ENCODE measurements at places on chromosomes 11 and 22.

- DNase-seq = no peak
These were observed 32.7 kb downstream of the THOC5 start for GRCh38 chr22:29520851-29521250.

DNA sequence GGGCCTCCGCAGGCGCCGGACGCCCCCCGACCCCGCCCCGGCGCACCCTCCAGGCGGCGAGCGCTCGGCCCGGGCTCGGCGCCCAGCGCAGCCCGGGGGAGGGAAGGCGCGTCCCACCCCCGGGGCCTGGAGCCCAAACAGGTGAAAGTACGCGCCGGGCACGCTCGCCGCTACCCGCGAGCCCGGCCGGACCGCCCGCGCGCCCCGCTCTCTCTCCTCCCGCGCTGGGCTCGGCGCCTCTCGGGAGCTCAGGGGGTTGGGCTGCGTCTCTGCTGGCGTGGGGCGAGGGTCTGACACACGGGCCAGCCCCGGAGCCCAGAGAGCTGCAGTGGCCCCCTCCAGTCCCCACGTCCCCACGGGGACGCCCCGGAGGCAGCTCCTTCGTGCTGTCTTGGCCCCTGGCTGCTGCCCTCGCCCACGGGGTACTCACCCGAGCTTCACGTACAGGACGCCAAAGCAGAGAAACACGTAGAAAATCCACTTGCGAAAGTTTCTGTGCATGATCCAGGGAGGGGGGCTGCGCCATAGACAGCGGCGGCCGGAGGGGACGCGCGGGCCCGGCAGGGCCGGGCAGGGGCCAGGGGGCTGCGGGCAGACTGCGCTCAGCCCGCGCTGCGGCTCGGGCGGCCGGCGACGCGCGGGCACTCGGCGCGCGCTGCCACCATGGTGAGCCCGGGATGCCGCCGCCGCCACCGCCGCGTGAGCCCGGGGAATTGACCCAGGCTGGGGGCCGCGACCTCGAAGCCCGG is 534 bp downstream of the WNT7B start:
- DNase-seq = no peak

- no peak for DNase-seq
These were observed 399.6 kb downstream of the TMEM135 start for GRCh38 chr11:87437133-87437843.

DNA sequence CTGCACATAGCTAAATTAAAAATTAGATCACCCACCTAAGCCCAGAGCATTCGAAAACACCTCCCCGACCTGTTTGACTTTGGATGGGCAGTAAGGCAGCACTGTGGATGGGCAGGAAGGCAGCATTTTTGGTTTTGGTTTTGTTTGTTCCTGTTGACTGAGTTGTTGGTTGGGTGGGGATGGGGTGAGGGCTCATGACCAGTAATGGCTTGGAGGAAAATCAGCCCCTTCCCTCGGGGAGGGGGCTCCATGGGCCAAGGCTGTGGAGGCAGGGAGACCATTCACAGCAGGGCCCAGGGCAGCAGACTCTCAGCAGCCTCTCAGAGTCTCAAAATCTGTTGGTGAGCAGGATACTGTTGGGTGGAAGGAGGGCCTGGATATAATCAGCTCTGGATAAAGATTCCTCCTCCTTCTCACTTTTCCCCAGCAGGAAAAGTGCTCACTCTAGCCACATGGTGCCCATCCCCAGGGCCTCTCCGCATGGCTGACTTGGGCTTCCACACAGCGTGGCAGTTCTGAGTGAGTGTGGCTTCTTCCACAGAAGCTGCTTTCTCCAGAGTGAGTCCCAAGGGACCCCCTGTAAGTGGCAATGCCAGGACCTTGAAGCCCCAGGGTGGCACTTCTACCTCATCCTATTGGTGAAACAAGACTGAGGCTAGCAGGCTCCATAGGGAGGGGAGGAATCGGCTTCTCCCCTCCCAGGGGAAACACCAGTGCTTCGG is 1491.2 kb downstream of the BRD1 start:
- DNase-seq = no peak

- DNase-seq = no peak
These were observed 6.6 kb upstream of the FUT4 start for GRCh38 chr11:94537031-94537600.

DNA sequence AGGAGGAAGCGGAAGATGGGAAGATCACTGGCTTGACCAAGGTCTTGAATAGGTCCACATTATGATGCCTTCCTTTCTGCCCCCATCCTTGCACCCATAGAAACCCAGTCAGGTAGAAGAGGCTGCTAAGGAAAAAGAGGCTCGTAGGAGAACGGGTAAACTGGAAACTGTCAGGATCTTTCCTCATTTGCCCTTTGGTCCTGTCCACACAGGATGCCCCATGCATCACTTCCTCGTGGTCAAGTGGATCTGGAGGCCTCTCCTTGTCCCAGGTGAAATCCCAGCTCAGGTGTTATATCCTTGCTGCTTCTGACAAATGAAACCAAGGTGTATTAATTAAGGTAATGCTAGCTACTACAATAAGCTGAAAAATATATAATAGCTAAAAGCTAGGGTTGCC is 8.0 kb upstream of the ZBTB16 start:
- DNase-seq = no peak

GRCh38 chr11:1258401-1259075 is 35.7 kb downstream of the MUC5B start:
- no peak for DNase-seq

DNA sequence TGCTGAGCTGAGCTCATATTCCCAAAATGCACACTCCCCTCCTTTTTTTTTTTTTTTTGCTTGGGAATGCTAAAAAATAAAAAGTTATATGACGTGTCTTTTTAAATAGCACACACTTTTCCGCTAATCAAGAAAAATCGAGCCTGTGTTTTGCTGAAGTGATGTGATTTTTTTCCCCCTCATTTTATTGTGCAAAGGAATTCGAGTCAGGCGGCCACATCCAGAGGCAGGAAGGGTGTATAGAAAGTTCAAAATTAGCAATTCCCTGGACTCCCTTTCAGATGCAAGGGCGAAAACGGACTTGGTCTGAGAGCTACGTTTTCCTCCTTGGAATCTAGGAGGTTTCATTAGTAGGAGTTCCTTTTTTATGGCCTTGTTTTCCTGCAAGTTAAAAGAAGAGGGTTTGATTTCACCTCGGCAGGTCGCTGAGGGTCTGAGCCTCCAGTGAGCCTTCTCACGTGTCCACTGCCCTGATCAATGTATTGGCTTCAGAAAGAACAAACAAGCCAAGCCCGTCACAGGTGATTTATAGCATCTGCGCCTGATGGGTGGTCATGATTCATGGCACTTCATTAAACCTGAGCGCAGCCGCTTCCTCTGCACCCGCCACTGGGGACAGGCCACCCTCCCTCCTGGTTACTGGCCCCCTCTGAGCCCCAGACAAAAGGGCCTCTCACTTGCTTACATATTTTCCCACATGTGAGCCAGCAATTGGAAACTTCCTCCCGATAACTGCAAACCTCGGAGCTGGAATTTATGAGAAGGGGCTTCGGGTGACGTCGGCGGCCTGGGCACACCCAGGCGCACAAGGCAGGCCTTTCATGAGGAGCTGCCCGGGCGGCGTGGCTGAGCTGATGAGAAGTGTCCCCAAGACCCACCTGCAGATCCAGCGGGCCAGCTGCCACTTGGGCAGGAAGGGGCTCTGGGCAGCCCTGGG is 64.4 kb upstream of the LINC01488 start:
- no peak for DNase-seq

DNA sequence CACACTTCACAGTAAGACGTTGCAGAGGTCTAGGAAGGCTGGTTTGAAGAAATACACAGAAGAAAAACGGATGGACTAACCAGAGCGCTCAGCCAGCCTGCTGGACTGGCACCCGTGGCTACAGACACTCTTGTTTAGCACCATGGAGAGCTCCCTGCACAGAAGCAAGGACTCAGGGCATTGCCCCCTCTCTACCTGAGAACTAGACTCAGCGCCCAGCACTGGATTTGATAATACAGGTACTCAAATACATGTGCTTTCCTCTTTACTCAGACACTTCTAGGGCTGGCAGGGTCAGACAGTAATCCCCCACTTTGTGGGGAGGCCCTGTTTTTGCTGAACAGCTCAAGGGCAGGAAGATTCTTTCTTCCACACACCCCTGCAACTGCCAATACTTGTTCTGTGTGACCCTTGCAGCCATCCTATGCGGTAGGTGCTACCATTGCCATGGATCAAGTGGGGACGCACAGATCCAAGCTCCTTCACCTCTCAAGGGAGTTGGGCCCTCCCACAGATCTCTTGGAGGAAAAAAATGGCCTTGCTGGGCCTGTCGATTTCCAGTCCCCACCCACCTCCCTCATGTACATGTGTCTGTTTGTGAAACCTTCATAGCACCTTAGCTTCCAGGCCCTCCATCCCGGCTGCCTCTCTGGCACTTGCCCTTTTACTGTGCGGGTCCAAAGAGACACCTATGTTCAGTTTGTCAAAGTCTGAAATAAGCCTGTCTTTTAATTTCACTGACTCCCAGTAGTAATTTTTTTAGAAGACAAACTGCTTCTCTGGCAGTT is 5.1 kb upstream of the P2RX6 start:
- no peak for DNase-seq

DNA sequence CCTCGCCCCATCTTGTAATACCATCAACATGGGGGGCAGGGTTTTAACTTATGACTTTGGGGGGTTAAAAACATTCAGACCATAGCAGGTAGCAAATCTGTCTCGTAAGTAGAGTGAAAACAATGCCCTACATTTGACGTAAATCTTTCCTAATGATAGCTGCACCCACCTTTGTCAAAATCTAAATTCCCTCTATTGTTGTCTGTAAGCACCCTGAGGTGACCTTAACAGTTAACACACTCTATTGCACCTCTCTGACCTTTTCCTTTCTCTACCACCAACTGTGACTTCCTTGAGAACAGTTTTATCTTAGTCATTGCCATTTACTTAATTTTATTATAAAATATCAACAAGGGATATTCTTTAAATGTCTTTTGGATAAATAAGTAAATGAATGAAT is 1024.9 kb upstream of the CNTN5 start:
- DNase-seq = no peak

GRCh38 chr22:42561856-42562255 is 8.1 kb downstream of the SERHL2 start:
- no peak for DNase-seq

- DNase-seq = no peak
These were observed 35.9 kb downstream of the MYO18B start for GRCh38 chr22:25777870-25778269.

GRCh38 chr11:118232659-118233058 is 7.8 kb upstream of the JAML start:
- no peak for DNase-seq

GRCh38 chr11:44684859-44685281 is 41.9 kb upstream of the TSPAN18 start:
- DNase-seq = no peak
